Suppressor macrophage (primary cell): ENCODE measurements at places on chromosomes 13 and 19.

GRCh38 chr13:80249516-80250212 lies 91.3 kb downstream of the SPRY2 start:
- DNase-seq = no peak

GRCh38 chr19:2246801-2247361 lies 2.2 kb upstream of the AMH start:
- DNase-seq = no peak

GRCh38 chr13:32877491-32877890 lies 138.7 kb upstream of the KL start:
- no peak for DNase-seq

DNA sequence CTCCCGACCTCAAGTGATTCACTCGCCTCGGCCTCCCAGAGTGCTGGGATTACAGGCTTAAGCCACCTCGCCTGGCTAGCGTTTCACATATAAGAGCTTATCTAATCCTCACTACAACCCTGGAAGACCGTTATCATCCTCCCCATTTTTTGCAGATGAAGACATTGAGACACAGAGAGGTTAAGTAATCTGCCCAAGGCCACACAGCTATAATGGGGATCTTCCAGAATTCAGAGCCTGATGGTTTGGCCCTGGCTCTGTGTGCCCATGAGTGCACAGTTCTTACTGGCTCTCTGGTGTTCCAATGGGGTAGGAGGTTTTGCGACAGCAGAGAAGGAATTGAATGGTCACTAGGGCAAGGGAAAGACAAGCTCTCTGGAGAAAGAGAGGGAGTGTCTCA lies 16.8 kb upstream of the KCTD15 start:
- DNase-seq = no peak

- no peak for DNase-seq
Measured at GRCh38 chr13:95226476-95226875, 74.8 kb downstream of the ABCC4 start.

- peak; percentile 69 for DNase-seq
Measured at GRCh38 chr19:8445488-8446001, 770 bp downstream of the HNRNPM start.

- DNase-seq = no peak
Measured at GRCh38 chr13:87678372-87678752, 7.2 kb downstream of the SLITRK5 start.
